Kidney epithelial cell (primary cell): ENCODE measurements at places on chromosomes 6 and 20.

DNA sequence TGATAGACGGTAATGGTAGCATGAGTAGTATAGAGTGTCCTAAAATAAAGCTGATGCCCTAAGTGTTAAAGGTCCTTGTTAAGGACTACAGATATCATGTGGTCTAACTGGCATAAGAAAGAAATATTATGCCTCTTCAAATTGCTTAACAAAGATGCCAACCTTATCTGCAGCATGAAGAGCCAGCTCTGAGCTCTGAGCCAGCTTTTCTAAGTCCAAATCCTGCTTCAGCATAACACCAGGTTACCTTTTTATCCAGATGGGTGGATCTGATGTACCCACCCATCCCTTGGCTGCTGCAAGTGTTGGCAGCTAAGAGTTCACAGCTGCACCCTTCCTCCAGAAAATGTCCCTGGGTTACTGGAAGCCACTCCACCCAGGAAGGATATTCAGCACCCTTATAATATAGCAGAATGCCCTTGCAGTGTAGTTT, 83.8 kb downstream of the TENT5A start:
- DNase-seq, result no peak

DNA sequence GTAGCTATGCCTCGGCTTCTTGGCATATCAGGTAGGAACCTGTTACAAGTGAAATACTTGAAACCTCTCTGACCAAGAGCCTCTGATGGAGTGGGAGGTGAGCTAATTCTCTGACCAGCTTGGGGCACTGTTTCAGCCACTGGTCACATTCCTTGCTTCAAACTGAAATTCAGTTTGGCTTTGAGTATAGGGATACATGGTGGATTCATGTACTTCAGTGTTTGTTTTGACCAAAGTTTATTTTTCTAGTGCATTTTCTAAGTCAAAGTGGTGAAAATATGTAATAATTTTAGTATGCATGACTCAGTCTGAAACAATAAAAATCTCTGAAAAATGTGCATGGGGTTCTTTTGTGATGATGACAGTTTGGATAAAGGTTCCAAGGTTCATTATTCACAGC, 18.6 kb downstream of the TTPAL start:
- DNase-seq, result no peak

DNA sequence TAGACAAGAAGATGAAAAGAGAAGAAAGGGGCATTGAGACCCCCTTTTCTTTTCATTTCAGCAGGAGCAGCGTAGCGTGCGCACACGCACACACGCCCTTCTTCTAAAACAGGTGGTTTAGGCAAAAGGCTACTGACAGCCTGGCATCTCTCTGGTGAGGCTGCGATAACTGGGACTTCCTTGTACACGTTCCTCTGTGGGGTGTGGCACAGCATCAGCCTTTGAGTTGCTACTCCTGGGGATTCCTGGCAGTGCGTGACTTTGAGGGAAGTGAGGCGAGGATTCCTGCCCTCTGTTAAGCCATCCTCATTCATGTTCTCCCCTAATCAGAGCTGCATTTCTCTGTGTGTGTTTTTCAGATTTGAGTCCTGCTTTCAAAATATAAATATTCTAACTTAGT, 94.7 kb downstream of the TMEM170B start:
- no peak for DNase-seq

DNA sequence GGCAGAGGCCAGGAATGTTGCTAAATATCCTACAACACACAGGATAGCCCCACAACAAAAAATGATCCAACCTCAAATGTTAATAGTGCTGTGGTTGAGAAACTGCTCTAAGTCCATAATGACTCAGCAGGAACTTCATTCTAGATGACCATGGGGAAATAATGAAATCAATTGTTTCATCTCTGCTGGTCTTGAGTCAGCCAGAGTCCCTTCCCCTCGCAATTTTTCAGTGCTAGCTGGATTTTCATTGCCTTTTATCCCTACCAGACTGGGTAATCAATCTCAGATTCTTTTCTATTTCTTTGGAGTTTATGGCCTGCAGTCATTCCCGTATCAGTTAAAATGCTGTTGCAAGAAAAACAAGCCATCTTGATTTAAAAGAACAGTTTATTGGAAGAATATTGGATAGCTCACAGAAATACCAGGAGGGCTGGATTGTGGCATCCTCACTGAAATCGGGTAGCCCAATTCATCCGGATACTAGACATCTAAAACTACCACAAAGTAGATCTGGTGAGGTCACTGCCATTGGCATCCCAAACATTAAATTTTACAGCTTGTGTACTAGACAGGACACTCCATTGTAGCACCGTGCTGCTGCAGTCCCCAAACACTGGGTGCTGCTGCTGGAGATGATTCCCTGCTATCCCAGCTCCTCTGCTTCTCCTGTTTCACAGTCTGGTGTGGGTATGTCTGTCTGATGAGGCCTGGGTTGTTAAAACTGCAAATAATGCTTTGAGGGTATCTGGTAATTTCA, 30.3 kb upstream of the POPDC3 start:
- no peak for DNase-seq

- DNase-seq, result no peak
Measured at GRCh38 chr20:63531686-63532448, 5.3 kb downstream of the PTK6 start.

GRCh38 chr6:163087981-163088380, 326.5 kb upstream of the QKI start:
- DNase-seq, result no peak

DNA sequence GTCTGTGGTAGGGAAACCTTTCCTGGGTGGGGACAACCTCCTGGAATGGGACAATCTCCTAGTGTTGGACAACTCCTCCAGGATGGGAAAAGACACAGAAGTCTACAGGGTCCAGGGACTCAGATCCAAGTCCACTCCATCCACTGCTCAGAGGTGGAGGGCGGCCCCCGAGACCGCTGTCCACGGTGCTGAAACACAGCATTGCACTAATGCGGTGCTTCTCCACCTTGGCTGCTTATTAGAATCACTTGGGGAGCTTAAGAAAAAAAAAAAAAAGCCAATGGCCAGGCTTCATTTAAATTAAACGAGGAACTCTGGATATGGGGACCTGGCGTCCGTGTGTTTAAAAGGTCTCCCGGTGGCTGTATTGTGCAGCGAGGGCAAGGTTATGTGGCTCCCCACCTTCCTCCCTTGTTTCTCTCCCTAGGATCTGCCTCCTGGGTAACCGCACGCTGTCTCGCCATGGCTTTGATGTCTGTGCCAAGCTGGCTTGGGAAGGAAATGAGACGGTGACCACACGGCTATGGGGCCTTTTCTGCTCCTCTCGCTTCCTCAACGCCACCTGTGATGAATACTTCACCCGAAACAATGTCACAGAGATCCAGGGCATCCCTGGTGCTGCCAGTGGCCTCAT, 12.0 kb downstream of the SLC12A5 start:
- no peak for DNase-seq

DNA sequence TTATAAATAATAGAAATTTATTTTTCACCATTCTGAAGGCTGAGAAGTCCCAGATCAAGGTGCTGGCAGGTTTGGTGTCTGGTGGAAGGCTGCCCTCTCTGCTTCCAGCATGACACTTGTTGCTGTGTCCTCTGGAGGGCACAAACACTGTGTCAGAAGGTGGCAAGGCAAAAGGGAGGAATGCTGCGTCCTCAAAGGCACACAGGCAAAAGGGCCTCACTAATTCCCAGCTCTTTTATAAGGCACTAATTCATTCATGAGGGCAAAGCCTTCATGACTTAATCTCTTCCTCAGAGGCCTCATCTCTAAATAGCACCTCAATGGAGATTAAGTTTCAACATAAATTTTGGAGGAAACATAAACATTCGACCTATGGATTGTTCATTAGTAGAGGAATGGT, 209.5 kb upstream of the SMLR1 start:
- no peak for DNase-seq

- no peak for DNase-seq
Measured at GRCh38 chr20:44541992-44542391, 20.1 kb upstream of the SERINC3 start.

- DNase-seq, result no peak
Measured at GRCh38 chr20:11409561-11409960, 508.1 kb upstream of the BTBD3 start.

GRCh38 chr6:42427871-42428270, 23.9 kb downstream of the TRERF1 start:
- DNase-seq, result no peak

DNA sequence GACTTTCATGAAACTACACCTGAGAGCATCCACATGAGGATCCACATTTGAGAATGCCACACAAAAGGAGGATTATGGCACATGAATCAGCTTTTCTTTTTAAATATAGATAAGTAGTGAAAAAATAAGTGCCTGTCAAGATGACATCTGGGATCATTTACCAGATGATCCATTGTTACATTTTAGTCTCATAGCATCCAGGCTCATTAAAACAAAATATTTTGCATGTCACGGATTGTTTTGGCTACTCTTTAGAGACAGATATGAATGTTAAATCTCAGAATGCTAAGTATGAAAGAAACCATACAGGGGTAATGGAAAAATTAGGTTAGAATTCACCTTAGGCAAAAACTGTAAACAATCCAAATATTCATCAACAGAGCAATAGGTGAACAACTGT, 66.7 kb downstream of the MYO6 start:
- DNase-seq, result no peak

DNA sequence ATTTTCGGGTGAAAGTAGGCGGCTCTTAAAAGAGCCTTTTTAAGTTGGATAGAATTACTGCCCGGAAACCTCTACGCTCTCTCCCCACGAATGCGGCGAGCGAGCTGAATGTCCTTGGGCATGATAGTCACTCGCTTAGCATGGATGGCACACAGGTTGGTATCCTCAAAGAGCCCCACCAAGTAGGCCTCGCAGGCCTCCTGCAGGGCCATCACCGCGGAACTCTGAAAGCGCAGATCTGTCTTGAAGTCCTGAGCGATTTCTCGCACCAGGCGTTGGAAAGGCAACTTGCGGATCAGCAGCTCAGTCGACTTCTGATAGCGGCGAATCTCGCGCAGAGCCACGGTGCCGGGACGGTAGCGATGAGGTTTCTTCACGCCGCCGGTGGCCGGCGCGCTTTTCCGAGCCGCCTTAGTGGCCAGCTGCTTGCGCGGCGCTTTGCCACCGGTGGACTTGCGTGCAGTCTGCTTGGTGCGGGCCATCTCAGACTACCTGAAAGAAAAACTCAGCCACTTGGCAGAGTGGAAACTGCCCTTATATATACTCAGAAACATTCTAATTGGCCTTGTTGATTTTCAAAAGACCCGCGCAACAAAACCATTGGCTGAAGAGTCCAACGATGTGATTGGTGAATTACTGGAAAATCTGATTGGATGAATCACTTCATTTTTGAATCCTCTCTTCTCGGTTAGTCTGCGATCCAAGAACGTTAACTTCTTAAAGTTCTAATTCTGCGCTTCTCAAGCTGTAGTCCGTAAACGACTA, 93.9 kb upstream of the BTN3A2 start:
- peak; percentile 77 for DNase-seq

GRCh38 chr20:49610691-49611538, 43.0 kb upstream of the PTGIS start:
- DNase-seq, result no peak

GRCh38 chr6:47160702-47161101, 118.6 kb upstream of the ADGRF1 start:
- no peak for DNase-seq

DNA sequence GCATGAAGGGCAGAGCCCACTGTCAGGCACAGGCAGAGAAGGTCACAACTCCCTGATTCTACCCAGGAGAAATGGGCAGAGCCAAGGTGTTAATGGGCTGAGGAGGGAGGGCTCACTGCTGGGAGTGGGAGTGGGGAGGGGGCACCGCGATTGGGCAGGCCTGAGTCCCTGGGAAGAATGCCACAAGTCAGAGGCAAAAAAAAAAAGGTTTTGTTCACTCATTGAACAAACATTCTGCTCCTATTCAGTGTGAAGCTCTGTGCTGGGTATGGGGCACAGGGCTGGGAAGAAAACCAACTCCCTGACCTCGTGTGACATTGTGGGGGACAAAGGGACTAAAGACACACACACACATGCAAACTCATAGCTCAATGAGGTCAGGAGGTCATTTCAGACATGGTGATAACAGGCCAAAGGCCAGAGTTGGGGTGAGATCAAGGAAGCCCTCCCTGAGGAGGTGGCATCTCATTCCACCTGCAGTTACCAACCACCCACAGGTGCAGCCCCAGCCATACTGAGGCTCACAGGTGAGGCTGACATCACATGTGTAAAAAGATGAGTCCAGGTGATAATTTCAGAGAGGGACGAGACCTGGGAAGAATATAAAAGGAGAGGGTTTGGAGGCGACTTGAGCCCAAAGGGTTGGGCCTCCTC, 3.2 kb upstream of the PMEPA1 start:
- DNase-seq, result no peak

GRCh38 chr6:125363039-125363823, 61.5 kb upstream of the HDDC2 start:
- DNase-seq, result peak; percentile 42
